Spleen (tissue), 13 donors: ENCODE measurements at places on chromosomes 1 and 21. TPM values are rescaled to one million over a fixed set of nuclear protein-coding genes. Genes with fewer than 3 reads are reported as not detected.

Gene KIF17
- polyA plus RNA-seq = 8.7 TPM

Gene PADI2
- 3.5 TPM for polyA plus RNA-seq

Gene CCDC27
- not detected for polyA plus RNA-seq

Gene LCE2C
- polyA plus RNA-seq = not detected
